Activated CD4-positive, alpha-beta T cell treated with anti-CD3 and anti-CD28 coated beads for 36 hours (primary cell): ENCODE measurements at places on chromosomes 3 and 15.
A peak's percentile ranks its signal among the peaks of the same experiment; 100 is the strongest.

- DNase-seq: no peak
Measured at GRCh38 chr15:92596623-92597022, 59.0 kb downstream of the FAM174B start.

GRCh38 chr3:127728417-127729015, 55.8 kb downstream of the ABTB1 start:
- no peak for DNase-seq

GRCh38 chr15:49848807-49849206, 228.0 kb downstream of the DTWD1 start:
- no peak for DNase-seq

DNA sequence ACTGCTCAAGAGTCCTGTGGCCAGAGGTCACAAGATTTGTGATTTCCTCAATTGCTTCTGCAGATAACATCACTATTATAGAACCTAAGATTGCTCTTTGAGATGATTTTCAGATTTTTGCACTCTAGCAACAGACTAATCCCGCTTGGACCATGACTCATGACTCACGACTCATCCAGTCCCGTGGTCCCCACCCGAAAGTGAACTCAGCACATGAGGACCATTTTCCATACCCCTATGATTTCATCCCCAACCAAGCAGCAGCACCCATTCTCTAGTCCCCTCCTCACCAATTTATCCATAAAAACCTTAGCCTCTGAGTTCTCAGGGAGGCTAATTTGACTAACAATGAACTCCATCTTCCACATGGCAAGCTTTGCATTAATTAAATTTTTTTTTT, 106.3 kb upstream of the ALCAM start:
- DNase-seq: no peak

GRCh38 chr15:70701171-70701570, 62.2 kb downstream of the UACA start:
- no peak for DNase-seq

DNA sequence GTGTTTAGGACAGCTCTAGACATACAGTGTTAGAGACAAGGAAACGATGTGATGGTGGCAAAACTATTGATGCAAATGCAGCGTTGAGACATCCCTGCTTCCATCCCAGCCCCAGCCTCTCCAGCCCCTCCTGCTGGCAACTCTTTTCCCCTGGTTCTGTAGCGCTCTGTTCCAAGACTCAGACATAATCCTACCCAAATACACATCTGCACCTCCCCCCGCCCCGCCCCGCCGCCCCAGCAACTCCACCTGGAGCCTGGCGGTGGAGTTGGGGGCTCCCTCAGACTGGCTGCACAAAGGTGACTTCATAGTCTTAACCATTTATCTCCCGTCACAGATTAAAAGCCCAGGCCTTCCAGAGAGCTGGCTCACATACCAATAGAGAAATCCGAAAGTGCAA, 7.2 kb upstream of the SEC22A start:
- DNase-seq: no peak

DNA sequence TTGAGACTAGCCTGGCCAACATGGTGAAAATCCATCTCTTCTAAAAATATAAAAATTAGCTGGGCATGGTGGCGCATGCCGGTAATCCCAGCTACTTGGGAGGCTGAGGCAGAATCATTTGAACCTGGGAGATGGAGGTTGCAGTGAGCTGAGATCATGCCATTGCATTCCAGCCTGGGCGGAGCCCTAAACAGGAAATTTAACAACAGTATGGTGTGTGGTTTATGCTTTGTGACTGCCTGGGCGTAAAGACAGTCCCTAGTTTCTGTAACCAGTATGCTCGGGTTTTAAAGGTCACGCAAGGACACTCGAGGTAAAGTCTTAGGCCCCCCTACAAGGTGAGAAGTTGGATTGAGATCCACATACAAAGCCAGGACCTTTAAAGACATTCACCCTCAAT, 43.3 kb downstream of the USP50 start:
- no peak for DNase-seq

DNA sequence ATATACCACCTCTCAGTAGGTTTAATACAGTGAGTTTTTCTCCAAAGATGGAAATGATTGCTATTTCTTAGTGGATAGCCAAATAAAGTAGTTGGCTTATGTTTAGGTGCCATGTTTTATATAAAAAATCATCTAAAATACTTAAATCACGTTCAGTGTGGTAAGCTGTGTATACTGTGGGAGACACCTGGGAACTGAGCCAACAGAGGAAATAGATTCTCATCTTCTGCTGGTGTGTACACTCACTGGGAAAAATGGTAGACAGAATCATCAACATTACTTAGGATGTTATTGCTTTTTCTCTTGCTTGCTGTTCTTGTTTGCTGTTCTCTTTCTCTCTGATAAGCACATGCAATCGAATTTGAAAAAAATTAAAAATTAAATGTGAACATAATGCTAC, 112.6 kb upstream of the MB21D2 start:
- no peak for DNase-seq

DNA sequence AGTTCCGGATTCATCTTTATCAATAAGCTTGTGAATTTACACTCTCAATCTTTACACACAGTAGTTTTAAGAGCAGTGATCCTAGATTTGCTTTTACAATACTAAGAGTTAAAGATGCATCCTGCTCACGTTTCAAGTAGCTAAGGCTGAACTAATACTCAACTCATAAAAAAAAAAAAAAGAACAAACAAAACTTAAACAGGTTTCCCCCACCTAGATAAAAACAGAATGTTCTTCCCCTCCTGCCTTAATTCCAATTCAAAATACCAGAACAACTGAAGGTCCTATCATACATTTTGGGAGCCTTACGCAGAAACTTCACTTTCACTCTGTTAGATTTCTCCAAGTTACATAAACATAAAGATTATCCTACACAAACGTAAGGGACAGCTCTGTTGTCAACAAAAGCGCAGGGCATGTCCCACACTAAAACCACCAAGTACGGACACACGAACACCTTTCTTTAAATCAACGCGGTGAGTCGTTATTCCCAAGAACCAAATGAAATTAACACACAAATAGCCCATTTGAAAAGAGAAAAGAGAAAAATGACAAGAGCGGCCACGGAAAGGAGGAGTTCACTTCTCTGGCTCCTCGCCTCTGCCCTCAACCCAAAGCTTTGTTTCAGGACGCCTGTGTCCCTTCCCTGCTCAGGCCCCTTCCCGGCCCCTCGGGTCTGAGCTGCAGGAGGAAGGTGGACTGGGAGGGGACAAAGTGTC, 941 bp downstream of the CBLB start:
- DNase-seq: peak; percentile 26

- DNase-seq: no peak
Measured at GRCh38 chr15:58934521-58934920, 1.0 kb upstream of the SLTM start.

GRCh38 chr3:29004885-29005599, 275.8 kb upstream of the RBMS3 start:
- no peak for DNase-seq

DNA sequence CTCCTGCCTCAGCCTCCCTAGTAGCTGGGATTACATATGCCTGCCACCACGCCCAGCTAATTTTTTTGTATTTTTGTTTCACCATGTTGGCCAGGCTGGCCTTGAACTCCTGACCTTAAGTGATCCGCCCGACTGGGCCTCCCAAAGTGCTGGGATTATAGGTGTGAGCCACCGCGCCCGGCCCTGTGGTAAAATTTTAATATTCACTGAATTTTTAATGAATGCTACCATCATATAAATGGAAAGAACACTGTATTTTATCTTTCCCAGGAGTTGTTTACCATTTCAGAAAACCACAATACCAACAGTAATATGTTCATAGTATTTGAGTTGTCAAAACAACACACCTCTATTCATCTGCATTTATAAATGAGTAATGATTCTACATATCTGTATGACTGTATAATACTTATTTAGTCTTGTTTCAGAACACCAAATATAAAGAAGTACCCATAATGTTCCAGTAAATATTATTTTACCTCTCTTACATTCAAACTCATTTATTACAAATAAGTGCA, 16.2 kb upstream of the MAGEF1 start:
- no peak for DNase-seq

DNA sequence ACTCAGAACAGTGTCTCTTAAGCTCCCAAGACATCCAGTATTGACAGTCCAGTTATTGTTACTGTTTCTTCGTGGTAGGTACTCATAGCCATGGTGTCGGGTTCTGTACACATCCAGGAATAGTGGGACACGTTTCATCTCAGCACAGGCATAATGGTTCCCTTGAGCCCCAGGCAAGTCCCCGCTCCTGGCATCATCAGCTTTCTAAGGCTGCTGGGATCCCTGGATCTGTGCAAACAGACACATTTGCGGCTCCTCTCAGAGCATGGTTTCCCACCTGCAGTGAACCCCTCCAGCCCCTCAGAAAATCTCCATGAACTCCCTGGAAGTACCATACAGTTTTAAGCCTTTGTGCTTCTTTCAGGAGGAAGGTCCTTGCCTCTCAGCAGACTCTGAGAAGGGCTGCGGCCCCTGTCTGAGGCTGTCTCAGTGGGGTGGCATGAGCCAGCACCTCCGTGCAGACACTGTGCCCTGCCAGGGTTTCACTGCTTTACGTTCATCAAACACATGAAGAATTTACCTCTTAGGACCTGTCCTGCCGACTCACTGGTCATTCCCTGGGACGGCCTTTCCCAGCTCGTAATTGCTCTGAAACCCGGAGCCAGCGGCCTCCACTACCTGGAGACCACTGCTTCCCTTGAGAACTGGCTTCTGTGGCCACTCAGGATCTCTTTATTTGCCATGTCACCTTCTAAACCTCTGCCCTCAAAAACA, 124.9 kb downstream of the LRRK1 start:
- DNase-seq: no peak

GRCh38 chr3:33074217-33075067, 22.5 kb downstream of the GLB1 start:
- peak; percentile 83 for DNase-seq

GRCh38 chr3:5133239-5134018, 11.3 kb downstream of the ARL8B start:
- DNase-seq: no peak

DNA sequence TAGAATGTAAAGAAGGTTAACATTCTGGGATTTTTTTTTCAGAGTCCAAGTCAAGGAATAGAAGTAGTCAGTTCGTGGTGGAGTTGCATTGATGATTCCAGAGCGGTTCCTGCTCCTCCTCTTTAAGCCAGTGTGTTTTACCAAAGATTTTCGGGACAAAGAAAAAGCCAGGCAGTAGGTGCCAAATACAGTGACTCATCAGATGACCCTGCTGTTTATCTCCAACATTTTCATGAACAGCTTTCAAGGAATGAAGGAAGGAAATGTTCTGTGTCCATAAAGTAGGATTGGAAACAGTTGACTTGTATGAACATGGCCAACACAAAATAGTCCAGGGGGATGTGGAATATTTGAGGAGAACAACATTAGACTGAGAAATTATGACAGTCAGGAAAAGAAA, 142.4 kb upstream of the TMC3 start:
- no peak for DNase-seq

GRCh38 chr15:38424101-38424552, 29.8 kb upstream of the FAM98B start:
- no peak for DNase-seq
